ENCODE measurements at places on chromosomes 7 and 10.

DNA sequence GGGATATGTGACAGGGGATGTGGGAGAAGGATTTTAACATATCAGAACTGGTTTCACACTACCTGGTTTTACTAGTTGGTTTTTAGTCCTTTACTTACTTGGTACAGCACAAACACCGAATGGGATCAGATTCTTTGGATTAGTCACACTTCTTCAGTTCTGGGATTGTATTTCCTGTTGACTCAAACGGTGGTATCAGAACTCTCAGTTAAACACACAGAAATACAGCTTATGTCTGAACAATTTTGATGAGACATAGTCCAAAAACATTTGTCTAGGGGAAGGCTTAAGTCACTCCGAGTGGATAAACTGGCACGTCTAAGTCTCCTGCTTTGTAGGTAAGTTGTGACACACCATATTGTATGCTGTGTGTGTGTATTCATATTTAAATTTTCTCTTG lies 480.5 kb downstream of the PHTF2 start:
- peak; percentile 81 for DNase-seq

DNA sequence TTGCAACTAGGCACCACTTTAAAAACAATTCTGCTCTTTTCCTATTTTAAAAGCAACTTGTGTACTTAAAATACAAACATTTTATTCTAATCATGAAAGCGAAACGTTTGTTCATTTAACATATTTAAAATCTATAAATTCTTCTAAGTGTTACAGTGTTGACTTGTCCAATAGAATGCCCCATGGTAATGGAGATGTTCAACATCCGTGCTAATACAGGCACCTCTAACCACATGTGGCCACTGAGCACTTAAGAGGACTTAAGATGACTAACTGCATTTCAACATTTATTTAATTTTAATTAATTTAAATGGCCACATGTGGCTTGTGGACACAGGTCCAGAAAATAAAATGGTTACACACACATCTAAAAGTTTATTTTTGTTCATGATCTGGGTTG lies 115.1 kb downstream of the TPK1 start:
- DNase-seq: no peak

GRCh38 chr7:134014935-134015334 lies 112.2 kb upstream of the LRGUK start:
- DNase-seq: no peak

DNA sequence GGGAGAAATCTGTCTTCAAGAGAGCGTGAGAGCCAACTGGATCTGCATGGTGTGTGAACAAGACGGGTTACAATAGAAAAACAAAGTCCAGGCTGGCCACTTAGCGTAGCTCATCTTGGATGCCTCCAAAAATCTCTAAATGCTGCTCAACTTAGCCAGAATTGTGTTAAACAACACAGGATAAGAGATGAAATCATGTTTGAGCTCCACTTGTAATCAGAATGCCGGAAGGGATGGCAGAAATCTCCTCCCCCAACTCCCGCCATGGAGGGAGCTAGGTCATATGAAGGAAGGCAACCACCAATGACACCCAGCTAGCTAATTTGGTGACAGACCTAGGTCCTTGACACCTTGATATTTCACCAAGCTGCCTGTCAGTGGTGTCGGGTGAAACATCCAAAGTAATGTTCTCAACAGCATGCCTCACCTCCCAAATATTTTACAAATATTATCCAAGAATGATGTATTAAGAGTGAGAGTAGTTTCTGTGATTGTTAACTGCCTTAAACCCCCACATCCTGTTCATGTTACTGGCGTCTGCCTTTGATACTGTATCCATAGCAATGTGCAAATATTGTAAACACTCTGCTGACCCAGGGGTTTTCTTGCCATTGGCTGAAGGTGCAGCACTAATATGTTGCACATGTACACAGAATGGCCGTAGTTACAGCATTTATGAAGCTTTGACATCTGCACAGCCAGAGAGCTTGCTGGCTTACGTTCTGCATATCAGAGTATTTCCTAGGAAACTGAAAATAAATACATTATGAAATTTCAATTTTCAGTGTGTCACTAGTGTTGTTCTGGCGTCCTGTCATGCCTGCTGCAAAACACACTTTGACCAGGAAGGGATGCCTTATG lies 25.8 kb downstream of the TMEM254 start:
- peak; percentile 23 for DNase-seq

DNA sequence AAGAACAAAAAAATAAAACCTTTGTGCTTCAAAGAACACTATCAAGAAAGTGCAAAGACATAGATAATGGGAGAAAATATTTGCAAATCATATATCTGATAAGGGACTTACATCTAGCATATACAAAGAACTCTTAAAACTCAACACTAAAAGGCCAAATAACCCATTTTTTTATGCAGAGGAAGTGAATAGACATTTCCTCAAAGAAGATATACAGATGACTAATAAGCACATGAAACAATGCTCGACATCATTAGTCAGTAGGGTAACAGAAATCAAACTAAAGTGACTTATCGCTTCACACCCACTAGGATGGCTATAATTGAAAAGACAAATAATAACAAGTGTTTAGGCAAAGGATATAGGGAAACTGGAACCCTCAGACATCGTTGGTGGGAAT lies 78.0 kb downstream of the MALSU1 start:
- peak; percentile 88 for DNase-seq

DNA sequence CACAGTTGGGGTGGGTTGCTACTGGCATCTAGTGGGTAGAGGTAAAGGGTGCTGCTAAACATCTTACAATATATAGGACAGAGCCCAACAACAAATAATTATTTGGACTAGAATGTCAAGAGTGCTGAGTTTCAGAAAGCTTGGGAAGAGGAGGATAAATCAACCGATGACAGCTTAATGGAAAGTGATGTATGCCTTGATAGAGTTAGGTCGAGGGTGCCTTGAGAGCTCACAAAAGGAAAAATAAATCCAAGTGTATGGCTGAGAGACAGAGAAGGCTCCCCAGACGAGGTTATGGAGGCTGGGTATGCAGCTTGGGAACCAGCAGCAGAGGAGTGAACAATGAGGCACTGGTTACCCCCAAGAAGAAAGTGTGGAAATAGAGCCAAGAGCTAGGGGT lies 211.1 kb downstream of the HDAC9 start:
- no peak for DNase-seq

GRCh38 chr7:35802649-35803048 lies 1.8 kb downstream of the SEPTIN7 start:
- peak; percentile 28 for DNase-seq

DNA sequence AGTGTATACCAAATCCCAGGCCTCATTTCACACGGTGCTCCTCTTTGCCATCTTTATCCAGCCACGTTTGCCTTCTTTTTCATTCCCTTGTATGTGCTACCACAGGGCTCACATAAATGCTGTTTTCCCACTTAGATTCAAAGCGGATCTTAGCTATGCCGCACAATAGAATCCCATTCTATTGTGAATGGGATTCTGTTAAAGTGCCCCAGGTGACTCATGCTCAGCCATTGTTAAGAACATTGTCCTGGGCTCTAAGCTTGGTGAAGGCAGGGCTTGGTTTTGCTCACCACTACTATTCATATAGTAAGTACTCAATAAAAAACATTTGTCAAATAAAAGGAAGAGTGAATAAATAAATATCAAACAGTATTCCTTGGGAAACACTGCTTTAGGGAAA lies 72.3 kb upstream of the PHYHIPL start:
- DNase-seq: no peak

DNA sequence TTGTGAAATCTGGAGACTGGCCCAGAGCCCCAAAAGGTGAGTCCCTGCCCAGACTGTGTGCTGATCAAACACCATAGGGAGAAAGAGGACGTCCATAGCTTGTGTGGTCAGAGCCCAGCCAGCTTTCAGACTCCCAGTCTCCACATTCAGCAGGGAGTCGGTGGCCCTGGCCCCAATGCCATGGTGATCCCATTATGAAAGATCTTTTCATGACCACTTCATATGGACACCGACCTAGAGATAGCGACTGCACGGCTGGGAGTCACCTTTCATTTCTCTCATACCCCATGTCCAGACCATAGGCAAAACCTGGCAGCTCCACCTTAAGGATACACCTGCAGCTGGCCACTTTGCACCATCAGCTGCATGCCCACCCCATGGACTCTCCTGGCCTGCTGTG lies 126.4 kb downstream of the ARHGAP22 start:
- no peak for DNase-seq

DNA sequence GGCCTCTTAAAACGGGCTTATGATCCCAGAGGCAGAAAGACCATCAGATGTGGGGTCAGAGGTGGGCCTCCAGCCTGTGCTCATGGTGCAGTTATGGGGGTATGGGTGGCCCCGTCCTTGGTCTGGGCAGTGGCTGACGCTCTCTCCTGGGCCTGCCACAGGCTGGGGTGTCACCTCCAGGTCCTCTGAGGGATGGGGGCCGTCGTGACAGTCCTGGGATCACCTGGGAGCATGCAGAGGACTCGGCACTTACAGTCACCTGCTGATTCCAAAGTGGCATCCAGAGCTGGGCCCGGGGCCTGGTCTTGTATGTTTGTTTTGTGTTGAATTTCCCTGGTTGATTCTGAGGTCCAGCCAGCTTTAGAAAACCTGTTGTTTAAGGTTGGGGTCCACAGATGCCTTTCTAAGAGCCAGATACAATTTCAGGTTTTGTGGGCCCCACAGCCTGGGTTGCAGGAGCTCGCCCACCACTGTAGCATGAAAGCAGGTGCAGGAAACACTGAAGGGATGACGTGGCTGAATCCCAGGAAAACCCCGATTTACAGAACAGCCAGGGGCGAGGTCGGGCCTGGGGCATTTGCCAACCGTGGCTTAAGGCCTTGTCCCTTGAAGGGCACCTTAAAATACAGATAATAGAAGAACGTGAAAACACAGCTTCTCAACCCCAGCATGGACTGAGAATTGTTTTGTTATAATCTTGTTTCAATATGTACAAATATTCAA lies 170.7 kb upstream of the PPP2R2D start:
- DNase-seq: no peak

- peak; percentile 66 for DNase-seq
These were observed 510 bp downstream of the ZSWIM8 start for GRCh38 chr10:73785721-73786511.

GRCh38 chr10:5573968-5574641 lies 49.3 kb downstream of the CALML3 start:
- no peak for DNase-seq

- DNase-seq: peak; percentile 38
These were observed 58.9 kb downstream of the SH2D4B start for GRCh38 chr10:80596391-80597257.

- DNase-seq: no peak
These were observed 76.6 kb downstream of the GPR37 start for GRCh38 chr7:124688991-124689390.

GRCh38 chr7:44920119-44920518 lies 34.8 kb upstream of the PURB start:
- no peak for DNase-seq

GRCh38 chr7:107878636-107879035 lies 12.3 kb upstream of the DLD start:
- no peak for DNase-seq

DNA sequence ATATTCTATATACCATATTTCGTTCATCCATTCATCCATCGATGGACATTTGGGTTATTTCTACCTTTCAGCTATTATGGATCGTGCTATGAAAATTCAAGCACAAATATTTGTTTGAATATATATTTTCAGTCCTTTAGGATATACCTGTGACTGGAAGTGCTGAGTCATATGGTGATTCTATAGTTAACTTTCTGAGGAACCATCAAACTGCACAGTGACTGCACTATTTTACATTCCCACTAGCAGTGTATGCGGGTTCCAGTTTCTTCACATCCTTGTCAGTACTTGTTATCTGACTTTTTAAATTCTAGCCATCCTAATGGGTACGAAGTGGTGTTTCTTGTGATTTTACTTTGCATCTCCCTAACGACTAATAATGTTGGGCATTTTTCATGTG lies 104.0 kb downstream of the MAPK8 start:
- DNase-seq: no peak

- no peak for DNase-seq
These were observed 346.5 kb upstream of the NPVF start for GRCh38 chr7:25574828-25575227.

- DNase-seq: no peak
These were observed 5.8 kb upstream of the AEBP1 start for GRCh38 chr7:44098092-44099068.

GRCh38 chr10:15067154-15067553 lies 21.4 kb downstream of the ACBD7 start:
- DNase-seq: no peak
